ENCODE measurements at places on chromosomes 13 and 19.

DNA sequence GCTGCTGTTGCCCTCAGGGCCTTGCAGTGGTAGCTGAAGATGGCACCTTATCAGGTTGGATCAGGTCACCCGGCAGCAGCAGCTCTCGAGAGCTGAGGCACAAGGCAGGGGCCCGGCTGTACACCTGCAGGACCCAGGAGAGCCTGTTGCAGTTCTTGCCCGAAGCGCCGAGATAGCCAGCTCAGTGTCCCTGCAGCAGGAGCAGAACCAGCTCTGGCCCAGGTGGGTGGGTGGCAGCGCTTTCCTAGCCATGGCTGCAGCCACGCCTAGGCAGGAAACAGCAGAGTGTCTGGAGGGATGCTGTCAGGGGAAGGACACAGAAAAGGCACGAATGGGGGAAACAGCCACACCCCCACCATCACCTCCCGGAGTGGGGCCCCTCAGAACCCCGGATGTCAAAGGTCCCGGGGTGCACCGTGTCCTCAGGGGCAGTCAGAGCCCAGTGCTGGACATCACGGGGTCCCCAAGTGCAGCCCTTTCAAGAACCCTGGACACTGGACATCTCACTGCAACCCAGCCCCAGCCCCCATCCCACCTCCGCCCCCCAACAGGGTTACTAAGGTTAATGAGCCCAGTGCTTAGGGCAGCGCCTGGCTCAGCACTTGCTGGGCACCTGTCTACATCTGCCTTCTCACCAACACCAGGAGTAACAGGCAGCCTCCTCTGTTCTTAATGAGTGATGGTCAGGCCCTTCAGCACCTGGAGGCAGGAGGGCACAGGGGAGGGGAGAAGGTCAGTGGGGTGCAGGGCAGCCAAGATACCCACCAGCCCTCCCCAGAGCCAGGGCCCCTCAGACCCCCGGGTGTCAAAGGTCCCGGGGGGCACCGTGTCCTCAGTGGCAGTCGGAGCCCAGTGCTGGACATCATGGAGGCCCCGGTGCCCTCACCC lies 8.7 kb downstream of the ACP4 start:
- no peak for DNase-seq

DNA sequence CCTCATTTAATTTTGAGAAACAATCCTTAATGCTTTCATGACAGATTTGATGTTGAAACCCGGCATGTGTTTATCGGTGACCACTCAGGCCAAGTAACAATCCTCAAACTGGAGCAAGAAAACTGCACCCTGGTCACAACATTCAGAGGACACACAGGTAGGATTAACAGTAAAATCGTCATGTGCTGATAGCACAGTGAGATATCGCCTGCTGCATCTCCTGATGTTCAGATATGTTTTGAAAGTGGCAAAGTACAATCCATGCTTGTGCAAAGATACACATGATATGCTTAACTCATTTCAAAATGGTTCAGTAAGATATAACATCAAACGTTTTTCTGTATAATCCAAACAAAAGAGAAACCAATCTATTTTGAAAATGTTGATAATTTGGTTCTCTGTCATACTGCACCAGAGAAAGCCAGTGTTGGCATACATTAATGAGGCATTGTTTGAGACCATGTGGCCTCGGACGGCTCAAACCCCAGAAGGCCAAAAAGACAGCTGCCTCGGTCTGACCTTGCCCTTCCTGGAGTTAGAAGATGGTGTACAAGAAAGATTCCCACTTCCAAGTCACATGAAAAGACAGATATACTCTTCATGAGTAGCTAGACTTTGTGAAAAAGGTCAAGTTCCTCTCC lies 76.2 kb downstream of the DHRS12 start:
- DNase-seq, result no peak

DNA sequence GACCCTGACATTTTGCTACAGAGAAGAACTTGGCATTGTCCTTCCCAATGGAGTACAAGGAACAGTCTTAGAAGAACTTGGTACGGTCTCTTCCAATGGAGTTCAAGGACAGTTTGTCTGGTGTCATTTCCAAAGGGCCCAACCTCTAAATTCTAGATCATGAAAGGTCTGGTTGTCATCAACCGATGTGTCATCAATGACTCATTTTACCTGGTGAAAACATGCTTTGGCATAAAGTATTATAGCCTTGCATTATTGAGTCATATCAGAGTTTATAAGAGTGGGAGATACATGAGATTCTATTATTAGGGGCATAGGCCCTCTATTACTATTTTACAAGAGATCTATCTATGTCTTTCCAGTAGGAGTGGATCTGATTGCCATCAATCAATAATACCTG lies 4.3 kb downstream of the CYP2B6 start:
- no peak for DNase-seq

- no peak for DNase-seq
These were observed 180.6 kb downstream of the COG6 start for GRCh38 chr13:39836038-39836437.

GRCh38 chr19:1503089-1503924 lies 9.5 kb downstream of the ADAMTSL5 start:
- DNase-seq, result no peak

GRCh38 chr13:98890186-98890585 lies 87.7 kb downstream of the DOCK9 start:
- DNase-seq, result no peak

- no peak for DNase-seq
These were observed 110.5 kb upstream of the RFC3 start for GRCh38 chr13:33707449-33707848.

- DNase-seq, result no peak
These were observed 814 bp downstream of the S1PR2 start for GRCh38 chr19:10230173-10230860.

DNA sequence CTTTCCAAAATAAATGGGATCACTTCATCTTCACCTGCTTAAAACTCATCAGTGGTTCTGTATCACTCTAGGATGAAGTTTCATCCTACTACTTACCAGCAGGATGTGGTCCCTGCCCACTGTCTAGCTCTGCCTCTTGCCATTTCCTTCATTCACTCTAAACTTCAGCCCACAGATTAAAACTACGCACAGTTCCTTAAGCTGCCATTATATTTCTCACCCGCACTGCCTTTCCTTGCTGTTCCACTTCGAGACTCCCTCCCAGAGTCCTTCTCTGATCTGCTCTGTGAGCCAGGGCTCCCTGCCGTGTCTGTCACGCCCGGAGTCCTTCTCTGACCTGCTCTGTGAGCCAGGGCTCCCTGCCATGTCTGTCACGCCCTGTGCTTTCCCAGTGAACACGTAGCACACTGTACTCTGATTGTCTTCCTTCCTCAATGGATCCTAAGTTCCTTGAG lies 52.0 kb upstream of the NPAS1 start:
- peak; percentile 82 for DNase-seq

DNA sequence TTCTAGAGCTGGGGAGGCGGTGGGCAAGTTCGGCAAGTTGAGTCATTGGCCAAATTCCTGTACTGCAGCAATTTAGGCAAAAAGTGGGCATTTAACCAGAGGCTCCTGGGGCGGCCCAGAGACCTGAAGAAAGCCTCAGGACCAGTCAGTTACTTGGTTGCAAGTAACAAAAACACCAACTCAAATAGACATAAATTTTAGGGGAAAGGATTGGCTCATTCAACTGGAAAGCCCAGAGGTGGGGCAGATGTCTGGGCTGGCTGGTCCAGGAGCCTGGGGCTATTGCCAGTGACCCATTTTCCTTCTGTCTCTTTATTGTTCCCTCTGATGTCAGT lies 97.1 kb downstream of the SIPA1L3 start:
- DNase-seq, result no peak

GRCh38 chr13:22103046-22104027 lies 432.5 kb downstream of the FGF9 start:
- no peak for DNase-seq

Data from Caki2 (cell line).